ENCODE measurements at places on chromosomes 16 and 17. TPM values are rescaled to one million over a fixed set of nuclear protein-coding genes. Genes with fewer than 3 reads are reported as not detected.

NEK8 gene
- 4.0 TPM for total RNA-seq

PHOSPHO1 gene
- not detected for total RNA-seq

DNA sequence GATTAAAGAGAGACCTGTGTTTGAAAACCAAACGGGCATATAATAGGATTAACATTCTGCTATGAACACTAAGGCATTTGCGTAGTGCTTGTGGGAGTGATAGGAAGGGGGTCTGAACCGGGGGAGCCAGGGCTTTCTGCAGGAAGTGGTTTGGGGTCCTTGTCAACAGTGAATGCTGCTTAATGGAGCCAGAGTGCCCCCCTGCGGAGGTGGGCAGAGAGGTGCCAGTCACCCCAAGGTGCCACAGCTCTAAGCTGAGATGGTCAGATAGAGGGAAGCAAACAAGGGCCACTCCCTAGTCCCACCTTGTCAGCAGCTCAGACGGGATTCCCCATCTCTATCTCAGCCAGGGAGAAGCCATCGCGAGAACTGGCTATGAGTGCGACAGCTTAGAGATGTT, 17.7 kb downstream of the NAA60 start:
- DNase-seq = no peak

- no peak for DNase-seq
Measured at GRCh38 chr17:53004902-53005301, 817.8 kb upstream of the KIF2B start.

DNA sequence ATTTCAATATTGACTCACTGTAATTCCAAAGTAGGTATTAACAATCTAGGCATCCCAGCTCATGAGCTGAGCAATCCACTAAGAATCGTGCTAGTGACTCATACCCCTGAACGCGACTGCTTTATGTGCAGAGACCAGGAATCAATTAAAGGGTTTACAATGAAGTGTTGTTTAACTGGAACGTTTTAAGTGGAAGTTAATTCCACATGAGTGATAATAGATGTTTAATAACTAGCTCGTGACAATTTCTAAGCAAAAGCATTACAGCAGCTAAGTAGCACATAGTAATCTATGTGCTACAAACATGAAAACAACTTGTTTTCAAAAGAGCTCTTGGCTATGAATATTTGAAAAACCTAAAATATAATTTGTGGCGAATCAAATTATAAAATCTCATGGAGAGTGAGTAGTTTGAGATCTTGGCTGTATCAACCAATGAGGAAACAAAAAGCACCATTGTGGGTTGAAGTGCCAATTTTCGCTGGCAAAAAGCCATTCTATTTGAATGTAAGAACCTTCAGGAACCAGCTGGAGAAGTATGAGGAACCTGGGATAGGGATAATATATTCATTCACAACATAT, 9.4 kb downstream of the GJC1 start:
- peak; percentile 83 for DNase-seq

DNA sequence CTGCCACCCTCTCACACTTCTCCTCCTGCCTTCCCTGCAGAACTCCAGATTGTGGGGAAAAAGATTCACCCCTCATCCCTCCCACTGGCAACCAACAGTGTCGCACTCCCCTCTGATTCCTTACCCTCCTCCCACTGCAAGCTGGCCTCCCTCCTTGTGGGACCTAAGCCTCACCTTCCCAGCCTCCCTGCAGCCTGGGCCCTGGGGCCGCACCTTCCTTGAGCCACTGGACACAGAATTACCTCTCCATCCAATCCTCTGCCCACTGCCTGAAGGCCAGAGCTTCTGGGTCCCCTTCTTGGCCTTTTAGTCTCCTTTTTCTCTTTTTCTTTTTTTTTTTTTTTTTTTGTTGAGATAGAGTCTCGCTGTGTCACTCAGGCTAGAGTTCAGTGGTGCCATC, 33.9 kb downstream of the NGFR start:
- DNase-seq = no peak

DNA sequence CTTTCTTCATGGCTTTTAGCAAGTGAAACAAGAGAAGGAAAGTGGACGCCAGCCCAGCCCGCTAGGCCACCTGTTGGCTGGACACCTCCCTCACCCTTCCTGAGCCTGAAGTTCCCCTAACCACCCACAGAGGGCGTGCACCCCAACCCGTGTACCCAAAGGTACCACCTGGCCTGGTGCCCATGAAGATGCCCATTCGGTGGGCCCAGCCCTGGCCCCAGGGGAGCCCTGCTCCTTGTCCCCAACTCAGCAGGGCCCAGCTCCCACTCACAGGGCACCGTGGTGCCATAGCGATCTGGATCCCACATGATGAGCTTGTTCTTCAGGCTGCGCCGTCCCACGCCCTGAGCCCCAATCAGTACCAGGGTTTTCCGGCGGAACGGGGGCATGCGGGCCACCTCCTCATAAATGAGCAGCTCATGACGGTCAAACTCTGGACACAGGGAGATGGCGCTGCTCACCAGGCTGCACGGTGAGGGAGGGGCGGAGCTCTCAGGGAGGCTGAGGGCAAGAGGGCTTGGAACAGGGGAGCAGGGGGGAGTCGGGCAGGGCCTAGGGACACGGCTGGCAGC, 26.8 kb downstream of the MPP2 start:
- DNase-seq = peak; percentile 53

DNA sequence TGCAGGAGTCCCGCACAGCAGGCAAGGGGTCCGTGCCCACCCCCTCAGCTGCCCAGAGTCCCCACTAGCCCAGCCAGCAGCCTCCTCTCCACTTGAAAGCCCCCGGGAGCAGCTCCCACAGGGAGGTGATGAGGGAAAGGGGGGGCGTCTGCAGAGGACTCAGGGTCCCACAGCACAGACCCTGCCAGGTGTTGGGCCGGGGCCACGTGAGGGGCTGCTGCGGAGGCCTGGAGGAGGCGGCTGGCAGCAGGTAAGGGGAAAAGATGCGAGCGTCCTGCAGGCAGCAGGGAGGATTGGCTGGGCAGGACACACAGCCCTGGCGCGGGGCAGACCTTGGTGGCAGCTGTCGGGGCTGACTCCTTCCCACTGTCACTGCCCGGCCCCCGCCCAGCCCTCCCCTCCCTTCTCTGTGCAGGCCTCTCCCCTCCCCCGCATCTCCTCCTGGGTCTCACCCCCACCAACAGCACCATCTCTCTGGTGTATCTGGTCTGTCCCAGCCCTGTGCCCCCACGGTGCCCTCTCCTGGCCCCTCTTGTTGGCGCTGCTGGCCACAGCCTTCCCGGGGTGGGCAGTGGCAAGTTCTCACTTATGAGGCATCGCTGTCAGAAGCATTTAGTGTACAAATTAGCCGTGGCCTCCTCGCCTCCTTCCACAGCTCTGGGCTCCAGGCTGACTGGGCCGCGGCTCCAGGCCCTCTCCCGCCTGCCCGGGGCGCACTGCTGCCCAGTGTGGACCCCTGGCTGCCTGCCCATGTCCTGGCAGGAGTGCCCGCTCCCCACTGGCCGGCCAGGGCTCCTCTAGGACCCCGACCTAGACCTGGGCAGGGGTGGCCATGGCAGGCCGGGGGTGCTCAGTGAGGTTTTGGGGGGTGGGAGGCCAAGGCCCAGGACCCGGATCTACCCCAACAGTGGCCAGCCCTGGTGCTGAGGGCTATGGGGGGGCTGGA, 4.4 kb upstream of the PRR35 start:
- DNase-seq = no peak
